ENCODE measurements at places on chromosomes 6 and 20.

DNA sequence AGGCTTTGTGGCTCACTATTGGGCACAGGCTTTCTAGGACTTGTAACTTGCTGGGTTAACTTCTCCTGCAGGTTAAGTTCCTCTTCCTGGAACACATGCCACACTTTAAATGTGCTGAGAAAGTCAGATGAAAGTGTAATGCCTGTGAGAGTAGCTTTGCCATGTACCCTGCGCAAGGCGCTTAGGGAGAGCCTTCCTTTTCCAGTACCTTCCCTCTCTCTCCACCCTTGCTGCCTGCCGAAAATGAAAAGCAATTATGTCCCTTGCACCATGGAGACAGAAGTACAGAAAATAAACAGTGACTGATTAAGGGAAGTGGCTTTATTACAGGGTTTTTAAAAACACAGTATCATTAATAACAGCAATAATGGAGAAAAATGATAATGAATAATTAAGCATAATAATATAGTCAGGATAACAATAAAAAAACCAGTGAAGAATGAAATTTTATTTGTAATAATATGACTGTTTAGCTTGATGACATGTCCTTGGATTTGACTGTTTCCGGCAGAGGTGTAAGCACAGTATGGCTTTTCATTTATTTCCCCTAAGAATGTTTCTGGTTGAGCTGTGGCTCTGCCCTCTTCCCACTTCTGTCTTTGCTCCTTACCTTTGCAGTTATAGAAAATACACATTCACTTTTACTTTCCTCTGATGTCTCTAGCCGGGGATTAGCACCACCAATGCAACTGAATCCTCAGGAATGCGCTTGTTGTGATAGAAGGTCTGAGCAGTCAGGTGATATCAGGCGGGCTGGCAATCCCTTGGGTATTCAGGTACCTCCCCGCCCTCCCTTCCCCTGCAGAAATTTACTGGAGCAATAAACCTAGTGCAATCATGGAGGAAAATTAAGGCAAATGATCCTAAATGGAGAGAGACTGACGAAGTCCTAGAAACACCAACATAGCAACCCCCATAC is 472.3 kb upstream of the CITED2 start:
- no peak for DNase-seq

DNA sequence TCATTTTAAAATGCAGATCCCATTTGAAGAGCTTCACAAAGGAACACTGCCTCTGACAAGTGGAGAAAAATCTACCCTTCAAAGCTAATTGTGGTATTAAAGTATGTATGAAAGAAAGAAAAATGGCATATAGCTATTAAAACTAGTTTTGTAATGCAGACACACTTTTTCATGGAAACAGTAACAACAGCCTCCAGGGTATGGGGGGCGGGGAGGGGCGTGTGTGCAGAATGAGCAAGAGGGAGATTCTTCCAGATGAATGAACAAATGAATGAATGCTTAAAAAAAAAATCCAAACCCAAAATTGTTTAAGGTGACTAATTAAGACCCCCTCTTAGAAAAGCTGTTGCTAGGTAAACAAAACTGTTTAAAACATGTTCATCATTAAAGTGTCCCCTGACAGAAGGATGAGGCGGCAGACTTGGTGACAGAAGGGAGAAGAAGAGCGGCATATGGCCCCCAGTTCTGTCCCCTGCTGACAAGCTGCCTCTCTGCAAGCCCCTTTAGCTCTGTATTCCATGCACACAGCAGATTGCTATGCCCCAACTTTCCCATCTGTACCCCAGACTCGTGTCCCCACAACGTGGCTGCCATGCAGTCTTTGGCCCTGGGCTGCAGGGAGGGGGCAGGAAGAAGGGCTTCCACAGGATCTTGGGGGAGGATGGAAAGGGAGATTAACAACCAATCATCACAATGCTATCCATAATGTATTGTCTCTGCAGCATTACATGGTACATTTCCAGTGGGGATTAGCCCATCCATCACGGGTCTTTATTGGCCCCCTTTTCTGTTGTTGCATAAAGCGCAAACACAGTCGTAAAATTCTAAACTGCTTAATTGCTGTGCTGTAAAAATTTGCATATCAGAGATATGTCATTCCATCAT is 108.4 kb upstream of the OLIG3 start:
- DNase-seq = no peak

DNA sequence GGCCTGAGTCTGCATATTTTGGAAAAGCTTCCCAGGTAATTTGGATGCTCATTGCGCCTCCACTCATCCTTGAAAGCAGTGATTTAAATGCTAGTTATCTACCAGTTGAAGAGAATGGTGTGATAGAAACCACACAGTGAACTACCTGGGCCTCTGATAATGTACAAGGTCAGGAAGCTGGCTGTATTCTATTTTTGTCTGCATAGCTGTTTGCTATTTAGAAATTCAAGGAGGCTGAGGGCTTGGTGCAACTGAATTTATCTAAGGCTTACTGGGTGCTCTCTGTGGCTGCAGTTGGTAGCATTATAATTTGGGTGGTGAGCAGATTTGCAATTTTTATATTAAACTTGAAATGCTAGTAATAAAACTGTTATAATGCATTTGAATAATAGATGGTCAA is 245.6 kb downstream of the KIF16B start:
- DNase-seq = no peak

DNA sequence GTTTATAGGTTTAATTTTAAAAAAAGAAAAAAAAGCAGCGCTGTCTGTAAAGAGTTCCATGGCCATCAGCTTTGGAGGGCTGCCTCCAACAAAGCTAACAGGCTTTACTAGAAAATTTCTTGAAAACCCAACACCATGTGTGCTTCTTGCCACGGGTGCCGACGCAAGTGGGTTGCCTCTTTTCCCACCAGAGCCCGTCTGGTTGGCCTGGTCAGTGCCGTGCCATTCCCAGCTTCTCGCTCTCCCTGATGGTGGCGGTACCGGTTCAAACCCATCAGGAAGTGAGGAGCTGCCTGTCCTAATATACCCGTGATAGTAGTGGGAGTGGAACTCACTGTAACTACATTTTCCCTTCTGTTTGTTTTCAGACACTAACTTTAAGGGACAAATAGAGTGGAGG is 73.7 kb downstream of the CDH4 start:
- DNase-seq = no peak

DNA sequence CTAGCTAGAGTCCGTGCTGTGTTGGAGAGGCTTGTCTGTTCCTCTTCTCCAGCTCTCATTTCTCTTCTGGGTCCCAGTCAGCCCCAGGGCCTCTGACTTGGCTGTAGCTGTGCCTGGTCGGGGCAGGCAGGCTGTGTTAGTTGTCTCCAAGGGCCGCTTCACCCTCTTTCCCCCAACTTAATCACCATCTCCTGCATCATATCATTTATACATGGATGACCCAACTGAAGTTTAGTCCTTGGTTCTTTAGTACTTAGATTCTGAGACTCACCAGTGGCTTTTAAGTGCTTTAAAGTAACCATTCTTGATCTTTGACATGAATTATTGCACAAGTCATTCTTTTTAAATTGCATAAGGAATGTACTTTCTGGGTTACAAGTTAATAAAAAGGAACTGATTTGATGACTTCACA is 127.3 kb downstream of the RTN4IP1 start:
- no peak for DNase-seq

- DNase-seq = no peak
Measured at GRCh38 chr20:62805155-62805710, 598 bp downstream of the OGFR start.

DNA sequence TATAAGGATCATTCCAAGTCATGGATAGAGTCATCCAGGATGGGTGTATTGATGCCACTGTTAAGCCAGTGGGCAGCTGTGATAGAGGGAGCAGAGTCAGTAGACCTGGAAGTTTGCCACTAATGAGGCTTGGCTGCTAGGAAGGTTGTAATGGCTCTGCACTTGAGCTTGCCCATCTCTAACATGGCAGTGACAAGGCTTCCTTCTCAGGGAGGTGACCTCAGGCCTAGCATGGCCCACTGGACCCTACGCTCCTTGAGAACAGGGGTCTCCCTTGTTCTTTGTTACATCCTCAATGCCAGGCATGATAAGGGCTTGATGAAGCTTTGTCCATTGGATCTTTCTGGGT is 155.1 kb downstream of the CD83 start:
- no peak for DNase-seq

GRCh38 chr6:21871831-21872230 is 278.3 kb downstream of the SOX4 start:
- no peak for DNase-seq

- no peak for DNase-seq
Measured at GRCh38 chr20:10984294-10984693, 310.5 kb upstream of the JAG1 start.

- no peak for DNase-seq
Measured at GRCh38 chr20:58011106-58011946, 217.1 kb downstream of the ANKRD60 start.

DNA sequence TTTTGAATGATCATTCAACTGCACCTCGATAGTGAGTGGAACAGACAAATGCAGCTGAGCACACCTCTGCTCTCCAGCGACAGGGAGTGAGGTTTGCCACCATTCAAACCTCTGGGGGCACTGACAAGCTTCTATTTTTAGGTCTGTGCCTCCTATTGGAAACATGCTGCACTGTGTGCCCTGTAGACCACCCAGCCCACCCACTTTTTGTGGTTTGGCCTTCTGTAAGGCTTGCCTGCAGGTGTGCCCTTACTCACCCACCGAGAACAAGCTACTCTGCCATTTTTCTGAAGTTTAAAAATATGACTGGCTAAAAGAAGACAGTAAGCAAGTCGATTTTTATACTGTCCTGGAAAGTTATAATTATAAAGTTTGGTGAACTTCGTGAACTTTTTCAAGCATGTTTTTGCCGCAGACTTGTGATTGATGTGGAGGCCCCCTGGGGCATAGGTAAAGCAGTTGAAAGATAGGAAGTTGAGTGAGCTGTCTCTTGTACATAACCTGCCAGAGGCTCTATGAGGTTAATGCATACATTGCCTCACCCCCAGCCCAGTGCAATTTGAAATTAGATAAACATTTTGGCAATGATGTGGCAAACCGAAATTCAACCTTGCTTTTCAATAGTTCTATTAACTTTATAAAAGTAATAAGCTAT is 53.8 kb downstream of the ADGRG6 start:
- DNase-seq = no peak

DNA sequence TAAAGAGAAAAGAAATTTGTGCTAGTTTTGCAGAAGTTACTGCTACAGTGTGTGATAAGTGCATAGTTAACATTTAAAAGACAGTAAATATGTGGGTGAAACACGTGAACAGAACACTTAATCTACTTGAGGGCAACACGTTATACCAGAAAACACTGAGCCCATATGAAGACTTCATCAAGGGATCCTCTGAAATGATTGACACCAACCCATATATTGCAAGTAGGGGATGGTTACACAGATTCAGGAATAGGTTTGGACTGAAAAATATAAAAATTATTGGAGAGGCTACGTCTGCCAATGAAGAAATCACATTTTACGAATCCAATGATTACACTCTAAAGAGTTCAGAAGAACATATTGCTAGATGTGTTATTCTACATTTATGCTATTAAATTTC is 185.6 kb downstream of the GPX5 start:
- DNase-seq = no peak

GRCh38 chr6:12313306-12313991 is 23.3 kb downstream of the EDN1 start:
- DNase-seq = no peak

GRCh38 chr6:6179858-6180623 is 140.4 kb downstream of the F13A1 start:
- no peak for DNase-seq

DNA sequence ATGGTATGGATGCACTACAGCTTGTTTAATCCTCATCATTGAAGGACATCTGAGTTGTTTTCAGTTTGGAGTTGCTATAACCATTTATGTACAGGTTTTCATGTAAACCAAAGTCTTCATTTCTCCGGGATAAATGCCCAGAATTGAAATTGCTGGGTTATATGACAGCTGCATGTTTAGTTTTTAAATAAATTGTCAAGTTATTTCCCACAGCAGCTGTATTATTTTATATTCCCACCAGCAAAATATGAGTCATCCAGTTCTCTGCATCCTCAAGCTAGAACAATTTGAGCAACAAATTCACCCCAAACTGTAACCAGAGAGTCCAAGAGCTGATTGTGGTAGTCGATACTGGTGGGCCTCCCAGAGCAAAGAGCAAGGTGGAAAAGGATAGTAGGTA is 161.0 kb upstream of the PRND start:
- no peak for DNase-seq

GRCh38 chr6:123503619-123504018 is 133.1 kb downstream of the TRDN start:
- no peak for DNase-seq

- DNase-seq = no peak
Measured at GRCh38 chr20:44396369-44397130, 41.1 kb downstream of the HNF4A start.

DNA sequence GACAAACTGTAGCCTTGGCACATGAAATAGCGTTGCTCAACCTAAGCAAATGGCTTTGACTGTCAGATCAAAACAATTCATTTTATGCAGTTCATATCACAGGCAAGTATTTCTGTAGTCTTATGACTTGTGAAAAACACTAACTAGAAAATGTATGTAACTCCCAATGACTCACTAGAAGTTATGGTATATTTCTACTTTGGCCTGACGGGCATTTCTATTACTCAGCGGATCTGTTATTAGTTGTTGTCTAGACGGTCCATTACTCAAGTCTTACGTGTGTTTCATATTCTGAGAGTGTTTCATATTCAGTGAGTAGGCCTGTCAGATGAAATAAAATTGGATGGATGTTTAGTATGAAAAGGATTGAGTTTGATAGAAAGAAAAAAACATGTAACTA is 880.9 kb downstream of the PRIM2 start:
- no peak for DNase-seq

DNA sequence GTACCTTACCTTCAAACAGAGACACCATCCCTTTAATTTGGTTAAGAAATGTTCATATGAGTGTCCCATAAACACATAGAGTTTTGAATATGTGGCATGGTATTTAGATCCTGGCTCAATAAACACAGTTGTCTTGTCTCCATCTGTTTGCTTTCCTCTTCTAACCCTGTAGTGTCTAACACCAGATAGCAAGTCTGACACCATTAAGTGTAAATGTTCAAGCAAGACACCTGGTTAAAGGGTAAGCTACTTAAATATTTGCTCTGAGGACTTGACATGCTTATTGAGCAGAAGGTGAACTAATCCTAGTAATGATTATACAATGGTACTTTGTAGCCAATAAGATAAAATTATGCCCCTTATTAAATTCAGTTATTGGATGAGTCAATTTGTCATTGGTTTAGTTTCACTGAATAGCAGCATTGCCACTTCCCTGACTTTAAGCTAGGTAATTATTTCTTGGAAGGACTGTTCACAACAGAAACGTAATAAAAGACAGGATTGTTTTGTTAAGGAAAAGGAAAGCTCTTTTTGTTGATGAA is 26.9 kb upstream of the GOPC start:
- DNase-seq = no peak
